Naive B cell (primary cell): ENCODE measurements at places on chromosomes 16 and 17. TPM values are rescaled to one million over a fixed set of nuclear protein-coding genes. Genes with fewer than 3 reads are reported as not detected.

Gene KRTAP16-1
- 0.38 TPM for polyA plus RNA-seq

Gene AOC2
- 0.43 TPM for polyA plus RNA-seq

DNA sequence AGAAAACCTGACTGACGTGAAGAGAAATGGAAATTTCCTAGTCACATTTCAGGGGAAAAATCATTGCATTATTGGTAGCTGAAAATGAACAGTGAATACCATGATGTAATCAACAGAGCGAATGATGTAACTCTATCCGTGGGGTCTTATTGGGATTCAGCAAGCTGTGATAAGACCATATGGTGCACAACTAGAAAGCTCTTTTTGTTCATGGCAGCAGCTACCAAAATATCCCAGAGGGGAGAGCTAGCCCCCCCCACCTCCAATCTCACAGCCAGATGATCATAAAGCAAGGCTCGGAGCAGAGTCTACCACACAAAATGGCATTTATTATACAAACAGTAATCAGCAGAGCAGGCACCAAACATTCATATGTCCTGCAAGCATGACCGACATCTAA is 22.2 kb upstream of the DNAH17 start:
- no peak for DNase-seq

Gene CHMP1A
- polyA plus RNA-seq = 63.6 TPM

Gene DNAH2
- not detected for polyA plus RNA-seq

Gene AURKB
- not detected for polyA plus RNA-seq

DNA sequence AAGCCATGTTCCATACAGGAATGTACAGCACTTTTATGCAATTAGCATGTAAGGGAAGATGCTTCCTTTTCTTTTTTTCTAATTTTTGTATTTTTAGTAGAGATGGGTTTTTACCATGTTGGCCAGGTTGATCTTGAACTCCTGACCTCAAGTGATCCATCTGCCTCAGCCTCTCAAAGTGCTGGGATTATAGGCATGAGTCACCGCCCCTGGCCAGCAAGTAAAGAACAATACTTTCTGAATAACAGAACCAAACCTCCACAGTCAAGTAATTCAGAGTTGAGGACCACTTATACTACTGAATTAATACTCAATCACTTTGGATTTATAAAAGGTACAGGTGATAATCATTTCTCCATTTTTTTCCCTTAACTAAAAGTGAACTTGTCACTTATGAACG is 13.0 kb downstream of the C16orf87 start:
- no peak for DNase-seq

Gene ITGB4
- not detected for polyA plus RNA-seq

DNA sequence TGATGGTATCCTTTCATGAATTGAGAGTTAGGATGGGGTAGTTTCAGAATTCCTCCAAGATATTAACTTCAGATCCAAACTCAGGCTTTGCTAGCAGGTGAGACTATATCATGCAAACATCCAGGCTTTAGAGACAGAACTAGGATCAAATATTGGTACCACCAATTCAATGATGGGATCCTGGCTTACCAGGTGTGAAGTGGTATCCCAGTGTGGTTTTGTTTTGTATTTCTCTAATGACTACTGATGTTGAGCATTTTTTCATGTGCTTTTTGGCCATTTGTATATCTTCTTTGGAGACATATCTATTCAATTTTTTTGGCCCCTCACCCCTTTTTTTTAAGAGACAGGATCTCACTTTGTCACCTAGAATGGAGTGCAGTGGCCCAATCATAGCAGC is 57.0 kb downstream of the TOM1L2 start:
- DNase-seq = no peak

Gene SETD6
- polyA plus RNA-seq = 7.8 TPM

GRCh38 chr17:77830816-77831473 is 127.6 kb upstream of the TNRC6C start:
- DNase-seq = no peak

GRCh38 chr17:6435968-6436367 is 1.0 kb upstream of the AIPL1 start:
- DNase-seq = peak; percentile 42

DNA sequence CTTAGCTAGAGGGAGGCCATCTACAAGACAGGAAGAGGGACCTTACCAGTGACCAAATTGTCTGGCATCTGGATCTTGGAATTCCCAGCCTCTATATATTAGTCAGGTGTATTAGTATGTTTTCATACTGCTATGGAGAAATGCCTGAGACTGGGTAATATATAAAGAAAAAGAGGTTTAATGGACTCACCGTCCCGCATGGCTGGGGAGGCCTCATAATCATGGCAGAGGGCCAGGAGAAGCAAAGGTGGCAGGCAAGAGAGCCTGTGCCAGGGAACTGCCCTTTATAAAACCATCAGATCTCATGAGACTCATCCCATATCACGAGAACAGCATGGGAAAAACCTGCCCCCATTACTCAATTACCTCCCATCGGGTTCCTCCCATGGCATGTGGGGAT is 500.2 kb downstream of the SHISA9 start:
- no peak for DNase-seq

GRCh38 chr16:61887903-61888302 is 148.3 kb downstream of the CDH8 start:
- DNase-seq = no peak

Gene LDHD
- polyA plus RNA-seq = not detected

GRCh38 chr16:66189951-66190350 is 176.5 kb upstream of the CDH5 start:
- DNase-seq = no peak

DNA sequence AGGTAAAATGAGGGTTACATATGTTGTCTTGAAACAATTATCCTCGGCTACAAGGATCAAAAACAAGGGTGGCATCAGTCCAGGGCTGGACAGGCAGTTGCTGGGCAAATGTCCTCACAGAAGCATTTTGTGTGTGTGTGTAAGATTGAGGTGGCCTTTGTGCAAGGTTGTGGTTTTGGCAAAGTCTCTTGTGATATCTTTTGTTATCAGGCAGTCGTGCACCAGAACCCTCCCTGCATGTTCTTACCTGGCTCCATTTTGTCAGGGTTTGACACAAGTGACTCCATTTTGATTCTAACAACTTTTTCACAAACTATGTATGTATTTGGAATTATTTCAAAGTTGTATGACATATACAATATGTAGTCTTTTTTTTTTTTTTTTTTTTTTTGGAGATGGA is 20.0 kb downstream of the CHAD start:
- DNase-seq = no peak

DNA sequence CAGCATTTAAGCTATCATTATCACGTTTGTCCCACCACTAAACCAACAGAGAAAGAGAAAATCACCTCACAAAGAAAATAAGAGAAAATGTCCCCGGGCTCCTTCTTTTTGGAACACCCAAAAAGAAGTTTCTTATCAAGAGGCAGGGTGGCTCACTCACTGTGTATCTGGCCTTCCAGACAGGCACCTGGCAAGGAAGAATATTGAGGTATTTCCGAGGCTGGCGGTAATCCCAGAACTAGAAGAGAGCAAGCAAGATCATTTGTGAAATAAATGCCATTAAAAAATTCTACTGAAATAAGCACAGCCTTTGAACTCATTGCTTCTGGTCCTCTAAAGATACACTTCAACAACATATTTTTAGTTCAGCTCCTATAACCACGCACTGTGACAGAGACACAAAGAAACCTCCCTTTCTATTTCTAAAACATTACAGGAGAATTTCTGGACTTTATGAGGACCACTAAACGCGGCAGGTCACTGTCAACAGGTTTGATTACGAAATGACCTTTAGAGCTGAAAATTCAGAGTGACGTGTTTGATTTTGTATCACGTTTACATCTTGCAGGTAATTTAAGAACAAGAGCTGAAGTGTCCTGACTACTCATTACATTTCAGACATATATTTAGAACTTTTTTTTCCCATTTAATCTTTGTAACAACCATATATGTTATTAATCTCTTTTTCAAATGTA is 61.0 kb downstream of the WDR59 start:
- DNase-seq = no peak

DNA sequence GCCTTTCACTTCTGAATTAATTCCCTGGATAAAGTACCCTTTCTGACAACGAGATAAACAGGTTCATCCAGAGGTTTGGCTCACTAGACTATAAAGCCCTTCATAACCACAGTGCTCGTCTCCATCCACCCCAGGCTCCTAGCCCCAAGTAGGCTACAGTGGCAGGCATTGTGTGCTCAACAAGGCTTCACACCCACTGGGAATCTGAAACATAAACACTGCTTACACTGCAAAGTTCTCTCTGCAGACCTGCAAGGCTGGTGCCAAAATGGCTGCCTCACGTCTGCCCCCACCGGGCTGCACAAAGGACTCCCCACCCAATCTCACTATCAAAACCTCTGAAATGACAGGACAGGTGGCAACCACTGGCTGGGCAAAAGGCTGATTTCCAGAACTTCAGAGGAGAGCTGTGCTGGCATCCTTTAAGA is 5.1 kb upstream of the HLF start:
- DNase-seq = no peak

DNA sequence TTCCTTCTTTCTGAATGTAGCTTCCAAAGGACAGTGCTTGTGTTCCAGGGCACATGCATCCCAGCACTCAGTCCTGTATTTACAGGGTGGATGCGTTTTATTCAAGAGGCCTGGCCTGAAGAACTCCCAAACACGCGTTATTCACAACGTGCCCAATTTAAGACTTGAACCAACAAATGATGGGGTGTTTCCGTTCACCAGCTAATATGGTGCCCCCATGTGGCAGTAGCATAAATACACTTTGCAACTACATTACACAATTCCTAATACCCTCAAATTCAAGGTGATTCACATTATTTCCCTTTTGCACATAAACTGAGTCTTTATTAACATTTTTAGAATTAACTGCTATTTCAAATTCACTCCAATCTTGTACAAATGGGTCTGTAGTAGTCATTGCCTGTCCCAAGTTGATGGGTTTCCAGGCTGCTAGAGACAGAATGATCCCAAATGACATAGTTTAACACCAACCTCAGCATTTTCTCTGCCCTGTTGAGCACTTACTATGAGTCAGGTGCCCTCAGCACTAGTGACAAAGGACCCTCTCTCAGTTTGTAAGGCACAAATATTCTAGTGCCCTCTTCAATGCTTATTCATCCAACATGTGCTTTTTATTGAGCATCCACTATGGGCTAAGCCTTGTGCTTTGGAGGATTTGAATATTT is 26.9 kb downstream of the HSD17B2 start:
- peak; percentile 1 for DNase-seq

Gene CHST4
- not detected for polyA plus RNA-seq

DNA sequence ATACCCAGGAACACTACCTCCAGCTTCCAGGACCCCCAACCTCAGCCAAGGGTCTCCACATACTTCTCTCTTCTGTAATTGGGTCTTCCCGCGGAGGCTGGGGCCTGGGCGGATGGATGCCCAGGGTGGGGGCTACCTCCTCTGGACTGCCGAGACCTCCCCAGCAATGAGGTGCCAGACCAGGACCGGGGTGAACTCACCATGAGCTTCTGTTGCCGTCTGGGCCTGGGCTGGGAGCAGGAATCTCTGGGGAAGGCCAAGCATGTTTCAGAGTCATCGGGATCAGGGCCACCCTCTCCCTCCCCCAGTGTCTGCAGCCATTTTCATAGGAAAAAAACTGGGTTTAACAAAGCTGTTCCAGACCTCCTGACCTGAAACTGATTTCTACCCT is 10.3 kb upstream of the BAHCC1 start:
- DNase-seq = no peak

DNA sequence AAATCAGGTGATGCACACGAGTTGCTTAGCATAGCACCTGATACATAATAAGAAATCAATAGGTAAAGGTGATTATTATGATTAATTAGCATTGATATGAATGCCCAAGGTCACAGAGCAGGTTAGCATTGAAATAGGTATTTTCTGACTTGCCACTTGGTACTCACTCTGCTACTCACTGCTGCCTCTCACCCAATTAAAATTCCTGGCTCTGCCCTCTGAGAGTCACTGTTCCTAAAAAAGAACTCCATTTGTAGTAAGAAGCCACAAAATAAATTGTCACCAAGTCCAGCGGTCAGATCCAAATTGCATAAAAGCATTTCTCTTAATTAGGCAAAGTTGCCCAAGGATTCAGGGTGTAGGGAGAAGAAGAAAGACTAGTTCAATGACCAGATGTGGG is 8.9 kb upstream of the GRIN2A start:
- no peak for DNase-seq

DNA sequence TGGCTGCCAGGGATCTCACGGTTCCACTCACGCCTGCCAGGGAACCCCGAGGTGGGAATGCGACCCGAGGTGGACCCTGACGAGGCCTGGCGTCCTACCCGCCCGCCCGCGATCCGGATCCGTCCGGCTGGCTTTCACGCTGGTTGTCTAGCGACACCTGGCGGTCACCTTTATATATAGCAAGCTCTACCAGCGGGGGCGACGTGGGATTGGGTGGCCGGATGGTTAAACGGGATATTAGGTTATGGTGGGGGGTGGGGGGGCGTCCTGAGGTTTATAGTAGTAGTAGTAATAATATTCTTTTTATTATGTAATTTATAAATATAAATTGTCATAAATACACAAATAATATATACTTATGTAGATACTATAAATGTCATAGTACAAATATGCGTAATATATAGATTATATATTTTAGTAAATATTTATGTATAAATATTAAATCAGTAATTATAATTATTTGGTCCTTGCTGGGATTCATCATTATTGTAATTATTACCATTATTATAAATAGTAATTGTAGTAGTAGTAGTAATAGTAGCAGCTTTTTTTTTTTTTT is 136.9 kb downstream of the KCNJ12 start:
- DNase-seq = peak; percentile 71

DNA sequence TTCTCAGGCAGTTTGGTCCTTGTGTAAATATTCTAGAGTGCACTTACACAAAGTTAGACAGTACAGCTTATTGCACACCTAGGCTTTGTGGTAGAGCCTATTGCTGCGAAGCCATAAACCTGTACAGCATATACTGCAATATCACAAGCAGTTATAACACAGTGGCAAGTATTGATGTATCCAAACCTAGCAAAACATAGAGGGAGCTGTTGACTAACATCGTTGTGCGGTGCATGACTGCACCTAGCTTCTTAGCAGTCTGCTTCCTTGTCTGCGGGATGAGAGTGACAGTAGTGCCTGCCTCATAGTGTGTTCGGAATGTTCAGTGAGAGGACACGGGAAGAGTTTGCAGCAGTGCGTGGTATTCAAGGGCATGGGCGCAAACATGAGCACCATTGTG is 78.9 kb downstream of the MPRIP start:
- DNase-seq = no peak
